ENCODE measurements at places on chromosomes 7 and 10. TPM values are rescaled to one million over a fixed set of nuclear protein-coding genes. Genes with fewer than 3 reads are reported as not detected.

DNA sequence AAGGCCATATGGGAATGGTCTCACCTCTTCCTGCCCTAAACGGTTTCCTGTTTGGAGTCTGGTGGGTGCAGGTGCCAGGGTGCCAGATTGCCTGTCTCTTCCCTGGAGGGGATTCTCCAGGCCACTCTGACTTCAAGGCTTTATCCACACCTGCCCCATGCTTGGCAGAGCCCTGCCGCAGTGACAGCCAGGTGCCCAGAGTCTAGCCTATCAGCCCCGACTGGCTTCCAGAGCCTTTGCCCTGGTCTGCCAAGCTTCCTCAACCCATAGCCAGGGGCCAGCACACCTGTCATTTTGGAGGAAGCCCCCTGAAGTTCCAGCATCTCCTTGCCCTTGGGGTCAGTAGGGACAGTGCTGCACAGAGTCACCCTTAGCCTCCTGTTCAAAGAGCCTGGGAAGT lies 21.6 kb downstream of the TBATA start:
- no peak for DNase-seq

GRCh38 chr10:35933940-35934641 lies 292.0 kb upstream of the FZD8 start:
- DNase-seq = no peak

- no peak for DNase-seq
Observed at GRCh38 chr7:141568227-141568626, 17.0 kb downstream of the AGK start.

The ITGA8 gene
- not detected for total RNA-seq

- DNase-seq = no peak
Observed at GRCh38 chr10:112429147-112429546, 17.6 kb downstream of the ZDHHC6 start.

The FAM171A1 gene
- 4.9 TPM for total RNA-seq

- DNase-seq = peak; percentile 88
Observed at GRCh38 chr7:37448636-37449361, at the start of gene ELMO1. ELMO1 (minus strand) TSS chr7:37448864; CDS start chr7:37342690, 106,174 bp downstream.

GRCh38 chr7:117759950-117760640 lies 113.1 kb downstream of the CTTNBP2 start:
- DNase-seq = no peak

- no peak for DNase-seq
Observed at GRCh38 chr10:48476279-48476982, 128.4 kb downstream of the ARHGAP22 start.

The MYL10 gene
- total RNA-seq = not detected

GRCh38 chr10:103519798-103520197 lies 26.3 kb downstream of the NEURL1 start:
- no peak for DNase-seq

The CFAP58 gene
- total RNA-seq = not detected

DNA sequence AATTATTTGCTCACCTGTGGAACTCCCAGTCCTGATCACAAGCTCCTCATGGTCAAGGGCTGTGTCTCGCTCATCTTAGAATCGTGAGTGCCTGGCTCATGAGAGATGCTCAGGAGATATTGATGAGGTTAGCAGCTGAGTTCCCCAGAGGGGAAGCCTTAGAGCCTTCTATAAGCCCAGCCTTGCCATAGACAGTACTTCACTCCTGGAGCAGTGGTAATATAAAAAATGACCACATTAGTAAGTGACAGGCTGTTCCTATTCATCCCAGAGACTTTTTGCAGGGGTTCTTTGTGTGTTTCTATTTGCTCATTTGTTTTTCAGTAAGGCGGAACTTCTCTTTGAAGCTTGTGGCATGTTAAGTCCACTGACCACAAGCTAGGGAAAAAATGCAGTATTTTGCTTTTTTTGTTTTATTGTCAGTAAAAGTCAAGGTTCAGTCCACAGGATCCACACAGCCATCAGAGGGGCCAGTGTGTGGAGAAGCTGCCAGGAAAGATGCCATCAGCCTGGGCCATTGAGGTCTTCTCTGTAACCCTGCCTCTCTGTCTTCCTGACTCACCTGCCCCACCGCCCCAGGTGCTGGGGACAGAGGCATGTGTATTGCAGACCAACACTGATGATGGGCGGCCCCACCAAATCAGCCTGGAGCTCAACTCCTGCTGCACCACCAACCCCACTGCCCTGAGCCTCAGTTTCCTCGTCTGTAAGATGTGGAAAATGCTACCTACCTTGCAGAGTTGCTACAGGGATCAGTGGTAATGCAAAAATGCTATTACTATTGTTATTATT lies 36.4 kb upstream of the JCAD start:
- no peak for DNase-seq

GRCh38 chr7:45160417-45160881 lies 2.9 kb downstream of the RAMP3 start:
- DNase-seq = no peak

DNA sequence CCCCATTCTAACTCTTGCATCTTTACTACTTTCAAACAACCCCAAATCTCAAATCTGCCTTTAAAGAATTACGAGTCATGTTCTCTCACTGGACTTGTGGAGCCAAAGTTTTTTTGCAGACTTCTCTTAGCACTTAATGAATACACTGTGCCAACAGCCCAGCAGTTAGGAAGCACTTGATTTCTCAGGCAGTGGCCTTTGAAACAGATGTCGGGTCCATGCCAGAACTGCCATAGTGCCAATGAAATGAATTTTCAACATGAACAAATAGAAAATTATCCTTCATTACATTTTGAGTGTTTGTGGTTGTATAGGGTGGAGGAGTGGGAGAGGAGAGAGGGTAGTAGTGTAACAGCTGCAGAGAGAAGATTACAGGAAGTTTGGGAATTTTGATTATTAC lies 5.9 kb downstream of the BORCS7 start:
- no peak for DNase-seq

DNA sequence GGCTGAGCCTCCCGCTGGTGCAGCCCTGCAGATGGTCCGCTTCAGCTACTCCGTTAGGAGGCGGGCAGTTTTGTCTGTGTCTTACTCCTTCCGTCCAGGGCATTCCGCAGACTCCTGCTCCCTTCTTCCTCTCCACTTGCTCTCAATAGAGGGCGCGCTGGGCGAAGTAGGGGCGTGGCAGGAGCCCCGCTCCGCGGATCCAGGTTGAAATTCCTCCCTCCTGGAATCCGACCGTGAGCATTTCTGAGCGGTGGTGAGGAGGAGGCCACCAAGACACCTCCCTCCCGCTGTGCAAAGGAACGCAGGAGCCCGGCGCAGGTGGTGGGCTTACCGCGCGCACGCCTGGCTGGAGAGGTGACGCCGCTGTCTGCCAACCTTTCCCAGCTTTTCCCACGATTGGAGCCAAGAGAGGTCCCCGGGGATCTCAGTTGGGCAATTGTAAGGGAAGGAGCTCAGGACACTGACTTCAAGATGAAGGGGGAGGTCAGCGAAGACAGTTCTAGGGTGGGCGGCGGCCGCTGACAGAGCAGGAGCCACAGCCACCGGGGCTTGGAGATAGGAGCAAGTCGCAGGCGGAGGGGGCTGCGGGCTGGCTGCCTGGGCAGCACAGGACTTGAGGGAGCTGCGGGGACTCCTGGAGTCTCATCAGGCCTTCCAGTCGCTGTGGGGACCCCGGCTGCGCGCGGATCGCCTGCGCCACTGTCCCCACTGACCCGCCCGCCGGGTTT lies 1011.3 kb downstream of the XPNPEP1 start:
- DNase-seq = no peak

The COL1A2 gene
- 0.09 TPM for total RNA-seq

- DNase-seq = no peak
Observed at GRCh38 chr7:49522111-49522510, 251.3 kb upstream of the VWC2 start.

GRCh38 chr7:136551618-136552017 lies 316.8 kb upstream of the CHRM2 start:
- DNase-seq = no peak

DNA sequence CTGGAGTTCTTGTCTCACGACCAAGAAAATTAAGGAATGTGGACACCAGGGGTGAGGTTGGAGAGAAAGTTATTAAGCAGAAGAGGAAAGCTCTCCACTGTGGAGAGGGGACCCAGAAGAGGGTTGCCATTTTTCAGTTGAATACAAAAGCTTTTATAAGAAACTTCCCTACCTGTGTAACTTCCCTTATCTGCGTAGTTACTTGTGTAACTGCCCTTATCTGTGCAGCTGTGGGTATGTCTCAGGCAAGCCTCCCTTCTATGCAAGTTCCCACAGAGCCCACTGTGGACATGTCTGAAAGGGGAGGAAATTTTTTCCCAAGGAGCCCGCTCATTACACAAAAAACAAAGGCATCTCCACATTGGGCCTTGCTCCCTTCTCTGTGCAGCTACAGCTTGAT lies 94.9 kb downstream of the SVOPL start:
- DNase-seq = no peak

GRCh38 chr7:143394068-143394467 lies 12.9 kb downstream of the ZYX start:
- DNase-seq = no peak

- DNase-seq = no peak
Observed at GRCh38 chr10:43966571-43966965, 317.9 kb upstream of the ZNF32 start.

DNA sequence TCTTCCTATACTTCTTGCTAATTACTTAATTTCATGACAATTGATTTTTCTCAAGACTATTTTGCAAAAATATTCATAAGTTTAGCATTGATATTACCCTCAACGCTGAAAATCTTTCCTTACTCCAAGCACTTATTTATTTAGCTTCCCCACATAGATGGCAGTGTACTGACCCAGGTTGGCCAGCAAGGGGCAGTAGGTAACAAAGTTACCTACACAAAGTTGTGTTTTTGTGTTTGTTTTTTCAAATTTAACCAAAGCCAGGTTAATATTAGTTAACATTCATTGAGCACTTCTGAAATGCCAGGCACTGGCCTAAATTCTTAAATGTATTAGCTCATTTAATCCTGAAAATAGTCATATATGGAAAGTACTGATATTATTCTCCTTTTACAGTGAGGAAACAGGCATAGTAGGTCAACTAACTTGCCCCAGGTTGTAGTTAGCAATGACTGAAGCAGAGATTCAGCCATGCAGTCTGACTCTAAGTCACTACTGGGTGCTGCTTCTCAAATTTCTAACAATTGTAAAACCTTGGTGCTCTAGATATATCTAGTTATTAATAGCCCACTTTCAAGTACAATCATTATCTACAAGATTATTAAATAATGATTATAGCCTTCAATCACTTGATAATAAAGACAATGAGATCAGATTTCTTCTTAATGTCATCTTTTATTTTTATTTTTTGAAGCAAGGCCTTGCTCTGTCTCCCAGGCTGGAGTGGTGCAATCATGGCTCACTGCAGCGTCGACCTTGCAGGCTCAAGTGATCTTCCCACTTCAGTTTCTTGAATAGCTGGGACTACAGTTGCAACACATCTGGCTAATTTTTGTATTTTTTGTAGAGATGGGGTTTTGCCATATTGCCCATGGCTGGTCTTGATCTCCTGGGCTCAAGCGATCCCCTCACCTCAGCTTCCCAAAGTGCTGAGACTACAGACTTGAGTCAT lies 5.8 kb upstream of the GGCT start:
- DNase-seq = peak; percentile 8

The AMZ1 gene
- total RNA-seq = not detected

DNA sequence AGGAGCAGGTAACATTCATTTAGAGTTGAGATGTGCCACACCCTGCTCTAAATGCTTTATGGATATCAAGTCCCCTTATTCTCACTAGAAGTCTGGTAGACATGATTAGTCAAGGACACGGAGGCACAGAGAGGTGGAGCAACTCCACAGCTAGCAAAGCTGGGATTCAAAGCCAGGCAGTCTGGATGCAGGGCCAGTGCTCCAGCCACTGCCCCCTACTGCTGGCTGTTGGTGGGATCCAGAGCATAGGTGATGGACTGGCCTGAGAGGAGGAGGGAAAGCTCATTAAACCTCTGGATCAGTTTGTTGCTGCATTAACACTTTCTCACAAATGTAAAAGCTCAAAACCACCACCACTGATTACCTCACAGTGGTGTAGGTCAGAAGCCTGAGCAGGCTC lies 22.6 kb upstream of the KBTBD2 start:
- no peak for DNase-seq

The POM121L12 gene
- total RNA-seq = not detected

DNA sequence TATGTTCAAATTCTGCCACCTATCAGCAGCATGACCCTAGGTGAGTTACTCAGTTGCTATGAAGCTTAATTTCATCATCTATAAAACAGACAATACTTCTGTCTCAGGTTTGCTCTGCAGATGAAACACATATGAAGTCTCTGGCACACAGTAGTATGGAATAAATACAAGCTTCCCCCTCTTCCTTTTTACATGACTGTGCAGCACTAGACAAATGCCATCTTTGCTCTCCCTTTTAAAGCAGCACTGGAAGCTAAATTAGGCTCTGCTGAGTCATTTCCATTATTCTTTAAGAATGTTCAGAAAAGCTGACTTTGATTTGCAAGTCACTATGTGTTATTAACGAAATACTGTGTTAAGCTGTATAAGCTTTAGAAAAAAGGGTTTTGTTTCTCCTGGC lies 40.7 kb upstream of the ANAPC16 start:
- DNase-seq = no peak

DNA sequence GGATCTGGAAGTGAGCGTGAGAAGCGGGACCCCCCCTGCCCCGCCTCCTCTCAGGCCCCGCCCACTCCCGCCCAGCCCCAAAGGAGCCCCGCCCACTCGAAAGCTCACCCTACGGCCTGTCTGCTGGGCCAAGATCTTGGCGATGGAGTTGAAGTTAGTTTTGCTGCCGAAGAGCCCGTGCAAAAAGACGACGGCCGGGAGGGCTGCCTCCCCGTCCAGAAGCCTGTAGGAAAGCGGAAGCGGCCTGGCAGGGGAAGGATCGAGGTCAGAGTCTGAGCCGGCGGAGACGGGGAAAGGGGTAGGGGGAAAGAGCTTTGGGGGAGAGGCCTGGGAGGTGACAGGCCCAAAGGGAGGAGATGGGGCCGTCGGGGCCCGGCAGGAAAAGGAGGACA lies 386 bp downstream of the ABHD11 start:
- peak; percentile 70 for DNase-seq

GRCh38 chr7:40332516-40332915 lies 197.7 kb downstream of the SUGCT start:
- DNase-seq = no peak

GRCh38 chr10:17125206-17125893 lies 4.3 kb downstream of the CUBN start:
- DNase-seq = no peak

DNA sequence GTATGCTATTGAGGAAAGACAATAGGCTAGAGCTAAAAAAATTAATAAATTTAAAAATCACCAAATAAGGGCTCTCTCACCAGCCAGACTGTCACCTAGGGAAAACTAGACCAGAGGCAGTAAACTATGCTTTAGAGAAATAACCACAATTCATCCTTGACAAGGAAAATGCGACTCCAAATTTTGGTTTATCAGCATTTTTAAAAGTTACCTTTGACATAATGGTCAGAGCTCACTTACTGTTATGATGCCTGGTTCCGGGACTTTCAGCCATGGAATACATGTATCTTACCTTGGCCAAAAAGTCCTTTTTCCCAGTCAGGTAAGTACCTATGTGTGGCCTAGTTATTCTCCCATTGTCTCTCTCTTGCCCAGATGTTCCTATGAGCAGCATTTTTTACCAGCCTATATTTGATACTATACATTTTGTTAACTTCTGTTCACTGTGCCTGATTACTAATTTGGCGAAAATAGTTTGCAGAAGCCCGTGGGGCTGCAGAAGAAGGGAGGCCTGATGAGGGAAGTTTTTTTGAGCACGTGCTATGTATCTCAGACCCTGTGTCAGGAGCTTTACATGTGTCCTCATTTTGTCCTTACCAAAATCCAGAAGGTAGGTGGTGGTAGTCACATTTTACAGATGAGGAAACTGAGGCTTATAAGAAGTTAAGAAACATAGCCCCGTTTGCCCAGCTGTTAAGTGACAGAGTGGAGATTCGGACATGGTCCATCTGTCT lies 149.7 kb downstream of the CELF2 start:
- no peak for DNase-seq

Data from CD8-positive, alpha-beta memory T cell (primary cell).